ENCODE measurements at places on chromosomes 2 and 18.

DNA sequence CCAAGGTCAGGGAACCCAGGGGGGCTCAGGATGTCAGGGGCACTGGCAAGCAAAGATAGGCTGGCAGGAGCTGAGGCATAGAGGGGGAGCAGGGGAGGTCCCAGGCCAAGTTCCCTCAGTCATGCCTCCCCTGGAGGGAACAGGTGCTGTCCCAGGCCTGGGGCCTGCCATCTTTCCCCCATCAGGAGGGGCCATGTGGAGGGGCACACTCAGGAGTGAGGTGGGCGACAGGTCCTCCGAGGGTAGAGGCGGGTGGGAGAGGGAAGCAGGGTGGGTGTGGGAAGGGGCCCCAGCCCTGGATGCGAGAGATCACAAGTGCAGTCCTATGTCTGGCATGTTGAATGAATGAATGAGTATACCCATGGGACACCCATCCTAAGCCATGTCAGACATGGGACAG, 127.7 kb upstream of the GLI2 start:
- DNase-seq: no peak

DNA sequence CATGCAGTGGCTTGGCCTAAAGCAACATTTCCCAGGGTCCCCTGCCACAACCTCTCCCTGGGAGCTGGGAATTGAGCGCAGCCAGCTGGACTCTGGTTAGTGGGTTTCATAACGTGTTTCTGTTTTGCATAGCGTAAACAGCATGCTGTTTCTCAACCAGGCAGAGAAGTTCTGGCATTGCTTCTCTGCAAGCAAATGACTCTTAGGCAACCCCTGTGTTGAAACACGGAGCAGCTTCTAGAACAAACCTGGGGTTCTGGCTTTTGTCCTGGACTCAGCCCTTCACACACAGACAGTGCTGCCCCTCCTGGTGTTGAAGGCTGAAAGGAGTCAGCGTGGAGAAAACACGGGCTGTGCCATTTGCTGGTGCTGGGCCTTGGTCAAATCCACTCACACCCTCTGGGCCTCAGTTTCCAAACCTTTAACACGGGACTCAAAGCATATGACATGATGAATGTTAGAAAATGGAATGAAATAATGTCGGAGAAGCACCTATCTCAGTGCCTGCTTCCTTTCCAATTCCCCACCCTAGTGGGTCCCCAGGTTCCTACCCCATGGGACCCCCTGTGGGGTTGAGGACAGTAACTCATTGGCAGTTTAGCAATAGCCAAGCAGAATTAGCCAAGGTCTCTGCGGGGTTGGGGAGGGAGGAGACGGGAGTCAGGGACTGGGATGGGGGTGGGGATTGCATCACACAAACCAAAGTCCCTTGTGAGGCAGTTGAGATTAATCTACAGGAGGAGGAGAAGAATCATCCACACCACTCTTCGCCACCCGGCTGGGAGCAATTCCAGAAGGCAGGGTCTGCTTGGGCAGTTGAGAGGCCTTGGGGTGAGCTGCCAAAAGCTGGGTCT, 30.2 kb upstream of the IL1R2 start:
- DNase-seq: no peak

DNA sequence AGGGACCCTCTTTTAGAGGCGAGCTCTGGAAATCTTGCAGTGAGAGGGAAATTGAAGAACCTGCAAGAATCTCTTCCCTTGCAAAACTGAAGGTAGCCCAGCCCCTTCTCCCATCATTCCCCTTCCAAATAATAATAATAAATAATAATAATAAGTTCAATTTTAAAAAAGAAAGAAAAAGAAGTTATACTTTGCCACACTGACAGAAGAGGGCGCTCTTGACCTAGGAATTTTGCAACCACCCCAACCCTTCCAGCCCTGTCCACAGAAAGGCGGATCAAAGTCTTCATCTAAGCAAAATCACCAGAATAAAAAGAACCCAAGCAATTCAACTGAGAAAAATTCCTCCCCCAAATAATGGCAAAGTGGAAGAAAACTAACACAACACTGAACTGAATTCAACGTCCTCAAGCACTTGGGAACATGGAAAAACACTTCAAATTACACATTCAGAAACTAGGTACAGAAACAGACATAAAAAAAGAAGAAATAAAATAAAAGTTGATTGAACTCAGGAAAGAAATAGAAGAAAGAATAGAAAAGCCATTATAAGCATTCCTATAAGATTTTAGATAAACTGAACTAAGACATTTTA, 98.9 kb upstream of the GLS start:
- DNase-seq: peak; percentile 62

DNA sequence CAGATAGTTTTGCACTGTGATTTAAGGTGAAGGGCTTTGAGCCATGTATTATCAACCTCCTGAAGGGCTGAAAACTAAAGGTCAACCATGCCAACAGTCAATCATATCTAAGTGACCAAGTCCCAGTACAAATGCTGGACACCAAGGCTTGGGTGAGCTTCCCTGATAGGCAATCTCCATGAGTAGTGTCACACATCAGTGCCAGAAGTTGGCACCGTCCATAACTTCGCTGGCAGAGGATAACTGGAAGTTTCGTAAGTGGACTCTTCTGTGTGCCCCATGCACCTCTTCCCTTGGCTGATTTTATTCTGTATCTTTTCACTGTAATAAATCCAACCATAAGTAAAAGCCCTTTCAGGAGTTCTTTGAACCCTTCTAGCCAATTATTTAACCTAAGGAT, 13.2 kb downstream of the REV1 start:
- DNase-seq: no peak

DNA sequence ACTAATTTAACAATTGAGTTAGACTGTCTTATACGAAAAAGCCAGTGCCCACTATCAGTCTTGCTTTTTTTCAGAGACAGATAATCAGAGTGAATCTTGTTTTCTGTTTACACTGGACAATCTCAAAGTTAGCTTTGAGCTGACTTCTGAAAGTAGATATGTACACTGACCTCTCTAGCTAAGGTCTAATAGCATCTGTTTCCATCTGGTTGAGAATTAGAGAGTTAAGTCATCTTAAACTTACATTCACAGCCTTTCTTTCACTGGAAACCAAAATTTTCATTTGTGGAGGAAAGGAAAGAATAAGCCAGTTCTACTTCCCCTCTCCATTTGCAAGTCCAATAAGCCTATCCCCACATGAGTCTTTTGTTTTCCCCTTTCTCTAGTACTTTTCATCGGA, 89.3 kb downstream of the VRK2 start:
- DNase-seq: no peak

DNA sequence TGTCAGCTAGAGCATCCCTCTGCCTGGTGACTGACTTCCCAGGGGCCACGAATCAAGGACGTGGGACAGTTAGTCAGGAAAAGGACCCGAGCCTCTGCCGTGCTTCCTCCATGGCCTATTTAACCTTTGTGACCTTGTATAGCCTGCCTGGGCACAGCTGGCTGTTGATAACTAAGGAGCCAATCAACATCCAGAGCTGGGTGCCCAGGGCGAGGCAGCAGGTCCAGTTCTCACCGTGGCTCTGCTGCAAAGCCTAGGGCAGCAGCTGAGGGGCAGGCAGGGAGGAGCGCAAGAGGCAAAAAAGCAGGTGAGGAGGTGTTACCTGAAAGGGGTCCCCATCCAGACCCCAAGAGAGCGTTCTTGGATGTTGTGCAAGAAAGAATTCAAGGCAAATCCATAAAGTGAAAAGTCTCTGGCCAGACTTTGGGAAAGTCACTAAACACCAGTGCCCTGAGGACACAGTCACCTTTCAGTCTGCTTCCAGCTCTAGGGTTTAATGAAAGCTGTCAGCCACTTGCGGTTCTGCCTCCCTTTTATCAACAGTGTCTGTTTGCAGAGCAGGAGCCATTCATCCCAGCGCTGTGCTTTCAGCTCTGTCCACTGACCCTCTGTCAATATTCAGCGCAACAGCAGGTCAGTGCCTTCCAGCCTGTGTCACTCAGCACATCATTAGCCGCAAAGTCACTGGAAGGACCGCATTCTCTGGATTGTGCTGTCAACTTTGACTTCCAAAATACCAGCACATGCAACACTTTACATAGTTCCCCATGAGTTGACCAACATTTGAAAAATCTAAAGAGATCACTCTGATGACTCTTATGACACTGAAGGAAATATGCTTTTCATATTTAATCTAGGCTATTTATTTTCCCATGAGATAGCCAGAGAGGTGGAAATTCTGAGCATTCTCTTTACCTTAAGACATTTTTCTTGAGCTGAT, 38.6 kb upstream of the ASAP2 start:
- DNase-seq: no peak

DNA sequence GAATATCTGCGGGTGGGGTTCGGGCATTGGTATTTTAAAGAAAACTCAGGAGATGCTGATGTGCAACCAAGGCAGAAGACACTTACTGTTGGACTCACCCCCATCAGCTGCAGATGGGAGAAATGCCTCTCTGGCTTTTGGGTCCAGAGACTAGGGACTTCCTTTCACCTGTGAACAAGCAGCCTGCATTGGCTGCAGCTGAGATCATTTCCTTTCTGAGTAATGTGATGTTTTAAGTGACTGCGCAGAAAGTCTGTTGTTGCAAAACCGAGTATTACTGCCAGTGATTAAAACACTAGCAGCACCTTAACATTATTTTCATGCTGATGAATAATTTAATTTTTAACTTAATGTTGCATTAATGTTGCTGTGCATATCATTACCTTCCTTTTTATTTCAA, 143.0 kb downstream of the TSN start:
- no peak for DNase-seq

DNA sequence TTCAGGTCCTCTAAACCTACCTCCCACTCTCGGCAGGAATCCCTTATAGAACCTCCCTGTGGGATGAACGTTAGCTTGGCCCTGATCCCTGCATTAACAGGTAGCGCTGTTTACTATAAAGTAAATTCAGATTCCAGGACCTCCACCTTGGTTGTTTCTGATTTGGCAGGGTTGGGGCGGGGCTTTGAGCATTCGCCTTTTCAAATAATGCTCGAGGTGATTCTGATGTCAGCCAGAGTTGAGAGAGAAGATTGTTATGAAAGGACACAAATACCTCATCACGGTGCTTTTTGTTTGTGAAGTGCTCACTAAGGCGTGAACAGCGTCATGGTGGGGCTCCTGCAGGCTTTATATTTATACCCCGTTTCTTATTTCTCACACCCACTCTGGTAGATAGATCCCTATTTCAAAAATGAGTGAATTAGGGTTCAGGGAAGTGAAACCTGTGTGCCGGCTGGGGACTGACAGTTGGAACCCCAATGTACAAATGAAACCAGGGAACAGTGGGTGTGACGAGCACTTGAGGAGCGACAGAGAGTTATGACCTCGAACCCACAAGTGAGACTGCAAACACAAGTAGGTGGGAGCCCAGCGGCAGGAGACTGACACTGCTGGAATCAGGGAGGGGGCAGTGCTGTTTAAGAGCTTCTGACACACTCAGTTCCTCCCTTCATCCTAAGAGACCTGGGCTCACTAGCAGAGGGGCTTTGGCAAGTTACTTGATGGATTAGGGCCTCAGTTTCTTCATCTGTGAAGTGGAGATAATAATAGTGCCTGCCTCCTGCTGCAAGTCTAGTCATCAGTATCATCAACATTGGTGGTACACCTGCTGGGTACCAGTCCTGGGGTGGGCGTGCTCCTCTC, 14.2 kb upstream of the CXCR4 start:
- no peak for DNase-seq

DNA sequence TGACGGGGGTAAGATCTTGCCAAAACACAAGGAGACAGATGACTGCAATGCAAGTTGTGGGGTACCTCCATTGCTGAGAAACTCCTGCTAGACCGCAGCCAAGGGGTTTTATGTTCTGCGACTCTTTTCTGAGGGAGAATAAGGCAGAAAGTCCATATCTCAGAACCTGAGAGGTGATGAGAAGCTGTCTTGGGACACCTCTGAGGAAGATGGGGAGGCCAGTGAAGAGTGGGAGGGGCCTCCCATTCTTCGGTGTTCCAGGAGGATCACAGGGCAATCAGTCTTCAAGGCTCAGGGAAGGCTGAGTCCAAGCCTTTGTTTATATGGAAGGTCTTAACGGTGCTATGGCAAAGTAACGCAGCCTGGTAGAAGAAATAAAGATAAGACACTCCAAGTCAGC, 18.0 kb downstream of the CYP27A1 start:
- no peak for DNase-seq

DNA sequence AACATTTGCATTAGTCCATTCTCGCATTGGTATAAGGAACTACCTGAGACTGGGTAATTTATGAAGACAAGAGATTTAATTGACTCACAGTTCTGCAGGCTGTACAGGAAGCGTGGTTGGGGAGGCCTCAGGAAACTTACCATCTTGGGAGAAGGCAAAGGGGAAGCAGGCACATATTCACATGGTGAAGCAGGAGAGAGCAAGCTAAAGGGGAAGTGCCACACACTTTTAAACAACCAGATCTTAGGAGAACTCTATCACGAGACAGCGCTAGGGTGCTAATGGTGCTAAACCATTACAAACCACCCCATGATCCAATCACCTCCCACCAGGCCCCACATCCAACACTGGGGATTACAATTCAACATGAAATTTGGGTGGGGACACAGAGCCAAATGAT, 201.7 kb upstream of the MGAT5 start:
- no peak for DNase-seq

DNA sequence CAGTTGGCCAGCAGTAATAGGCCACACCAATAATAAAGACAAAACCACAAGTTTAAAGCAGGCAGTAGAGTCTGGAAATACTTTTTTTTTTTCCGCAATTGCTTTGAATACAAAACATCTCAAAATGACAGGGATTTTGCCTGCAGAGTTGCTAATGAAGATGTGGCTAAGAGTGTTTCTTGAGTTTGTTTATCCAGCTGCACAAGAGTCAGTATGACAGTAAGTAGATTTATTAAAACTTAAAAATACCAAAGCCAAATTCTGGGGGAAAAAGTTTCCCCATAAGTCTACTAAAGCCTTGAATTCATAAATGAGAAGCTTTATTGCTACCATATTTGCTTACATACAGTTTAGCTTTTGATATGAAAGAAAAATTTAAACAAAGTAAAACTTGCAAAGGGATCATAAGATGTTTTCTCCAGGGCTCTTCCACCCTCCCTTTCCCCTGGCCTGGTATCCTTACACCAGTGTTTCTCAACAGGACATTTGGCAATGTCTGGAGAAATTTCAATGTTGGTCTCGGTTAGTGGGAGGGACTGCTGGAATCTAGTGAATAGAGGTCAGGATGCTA, 3.9 kb upstream of the DSEL start:
- DNase-seq: no peak

GRCh38 chr2:137316075-137316474, 550.7 kb downstream of the THSD7B start:
- no peak for DNase-seq

GRCh38 chr18:51266773-51267172, 69.3 kb upstream of the MEX3C start:
- no peak for DNase-seq

DNA sequence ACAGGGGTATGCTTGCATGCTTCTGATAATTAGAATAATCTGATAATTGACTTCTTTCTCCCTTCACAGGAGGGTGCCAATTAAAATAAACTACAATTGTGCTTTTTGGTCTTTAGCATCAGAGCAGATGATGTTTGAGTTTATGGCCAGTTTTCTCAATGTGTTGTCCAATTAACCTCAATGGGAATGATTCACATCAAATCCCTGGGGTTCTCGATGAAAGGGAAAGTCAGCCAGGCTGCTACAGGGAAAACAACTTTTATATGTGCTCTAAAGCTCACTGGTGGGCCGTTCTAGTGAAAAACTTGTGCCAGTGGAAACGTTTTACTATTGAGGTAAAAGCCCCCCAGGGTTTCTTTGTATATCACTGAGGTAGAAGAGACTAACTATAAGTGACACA, 887.3 kb upstream of the CRIM1 start:
- DNase-seq: no peak

All from nephron progenitor cell (in vitro differentiated cells).